ENCODE measurements at places on chromosomes 4 and X.
A peak's percentile ranks its signal among the peaks of the same experiment; 100 is the strongest.

DNA sequence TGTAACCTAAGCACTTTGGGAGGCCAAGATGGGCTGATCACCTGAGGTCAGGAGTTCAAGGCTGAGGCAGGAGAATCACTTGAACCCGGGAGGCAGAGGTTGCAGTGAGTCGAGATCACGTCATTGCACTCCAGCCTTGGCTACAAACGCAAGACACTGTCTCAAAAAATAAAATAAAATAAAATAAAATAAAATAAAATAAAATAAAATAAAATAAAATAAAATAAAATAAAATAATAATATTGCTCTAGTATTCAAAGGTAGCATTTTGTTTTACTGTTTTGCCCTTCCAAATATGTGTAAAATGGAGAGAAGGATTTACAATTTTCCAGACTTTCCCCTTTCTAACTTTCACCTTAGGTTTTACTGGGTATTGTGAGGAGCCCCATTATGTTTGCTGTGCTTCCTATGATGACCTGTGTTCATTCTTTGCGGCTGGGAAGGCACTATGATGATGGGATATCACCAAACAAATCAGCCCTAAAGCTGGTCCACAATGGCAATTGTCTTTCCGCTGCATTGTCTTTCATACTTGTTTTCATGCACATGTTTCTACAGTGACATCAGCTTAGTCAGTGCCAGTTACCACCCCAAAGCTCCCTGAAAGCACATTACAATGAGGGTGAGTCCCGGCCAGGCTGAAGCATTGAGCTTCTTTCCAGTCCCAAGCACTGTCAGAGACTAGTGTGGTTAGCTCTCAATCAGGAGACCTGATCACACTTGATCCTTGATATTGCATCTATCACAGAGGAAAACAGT, 50.8 kb downstream of the DTHD1 start:
- DNase-seq: no peak

- DNase-seq: no peak
Observed at GRCh38 chrX:10356979-10357378, 200.2 kb downstream of the CLCN4 start.

DNA sequence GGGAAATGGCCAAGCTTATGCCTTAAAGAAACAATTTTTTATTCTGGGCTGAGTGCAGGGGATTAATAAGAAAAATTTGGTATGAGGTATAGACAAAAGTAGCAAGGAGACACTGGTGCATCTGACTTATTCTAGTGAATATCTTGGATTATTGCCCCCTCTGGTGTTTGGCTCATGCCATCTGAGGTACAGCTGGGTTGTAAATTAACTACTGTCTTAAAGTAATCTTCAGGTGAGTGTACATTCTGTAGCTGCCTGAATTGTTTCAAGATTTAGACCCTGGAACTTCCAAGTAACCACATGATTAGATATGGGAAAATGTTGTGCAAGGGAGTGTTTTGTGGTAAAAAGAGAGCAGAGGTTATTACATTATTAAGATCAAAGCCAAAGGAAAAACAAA, 988.7 kb downstream of the FAM133A start:
- no peak for DNase-seq

- peak; percentile 48 for DNase-seq
Observed at GRCh38 chrX:118353081-118353850, 7.4 kb downstream of the WDR44 start.

DNA sequence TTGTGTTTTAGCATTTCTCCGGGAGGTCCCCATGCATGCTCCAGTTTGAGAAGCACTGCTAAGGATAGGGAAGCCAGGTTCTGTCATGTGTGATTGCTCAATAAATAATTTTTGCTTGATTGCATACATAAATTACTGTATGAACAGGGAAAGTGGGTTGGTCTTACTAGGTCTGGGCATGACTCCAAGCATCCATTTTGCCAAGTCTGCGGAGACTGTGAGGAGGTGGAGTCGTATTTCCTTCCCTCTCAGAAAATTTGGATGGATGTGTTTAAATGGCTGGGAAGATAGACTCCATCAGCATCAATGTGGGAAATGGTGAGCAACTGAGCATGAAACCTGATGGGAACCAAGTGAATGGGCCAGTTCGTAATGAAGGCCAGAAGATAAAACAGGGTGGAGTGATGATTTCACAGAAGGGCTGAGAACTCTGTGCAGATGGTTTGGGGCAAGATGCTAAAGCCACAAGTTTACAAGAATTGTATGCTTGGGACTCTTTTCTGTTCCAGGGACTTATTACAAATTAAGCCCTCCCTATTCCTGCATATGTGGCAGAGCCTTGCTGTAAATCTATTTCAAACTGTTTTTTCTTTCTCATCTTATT, 84.1 kb downstream of the NHS start:
- no peak for DNase-seq

- DNase-seq: no peak
Observed at GRCh38 chr4:183842129-183842528, 63.0 kb upstream of the STOX2 start.

GRCh38 chr4:186765138-186765537, 41.5 kb upstream of the FAT1 start:
- no peak for DNase-seq

- no peak for DNase-seq
Observed at GRCh38 chr4:44493924-44494323, 45.3 kb upstream of the KCTD8 start.
